ENCODE measurements at places on chromosomes 1 and 21.

- no peak for DNase-seq
Measured at GRCh38 chr1:164794356-164794755, 235.4 kb downstream of the PBX1 start.

DNA sequence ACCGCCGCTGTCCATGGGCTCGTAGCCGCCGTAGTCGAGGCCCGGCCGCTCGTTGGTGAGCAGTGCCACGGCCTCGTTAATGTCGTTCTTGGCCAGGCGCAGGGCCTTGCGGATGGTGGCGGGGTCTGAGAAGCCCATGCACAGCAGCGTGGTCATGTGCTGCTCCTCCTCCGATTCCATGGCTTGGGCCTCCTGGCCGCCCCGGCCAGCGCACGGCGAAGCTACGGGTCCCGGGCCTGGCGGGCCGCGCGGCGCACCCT, 300 bp downstream of the USP24 start:
- no peak for DNase-seq

DNA sequence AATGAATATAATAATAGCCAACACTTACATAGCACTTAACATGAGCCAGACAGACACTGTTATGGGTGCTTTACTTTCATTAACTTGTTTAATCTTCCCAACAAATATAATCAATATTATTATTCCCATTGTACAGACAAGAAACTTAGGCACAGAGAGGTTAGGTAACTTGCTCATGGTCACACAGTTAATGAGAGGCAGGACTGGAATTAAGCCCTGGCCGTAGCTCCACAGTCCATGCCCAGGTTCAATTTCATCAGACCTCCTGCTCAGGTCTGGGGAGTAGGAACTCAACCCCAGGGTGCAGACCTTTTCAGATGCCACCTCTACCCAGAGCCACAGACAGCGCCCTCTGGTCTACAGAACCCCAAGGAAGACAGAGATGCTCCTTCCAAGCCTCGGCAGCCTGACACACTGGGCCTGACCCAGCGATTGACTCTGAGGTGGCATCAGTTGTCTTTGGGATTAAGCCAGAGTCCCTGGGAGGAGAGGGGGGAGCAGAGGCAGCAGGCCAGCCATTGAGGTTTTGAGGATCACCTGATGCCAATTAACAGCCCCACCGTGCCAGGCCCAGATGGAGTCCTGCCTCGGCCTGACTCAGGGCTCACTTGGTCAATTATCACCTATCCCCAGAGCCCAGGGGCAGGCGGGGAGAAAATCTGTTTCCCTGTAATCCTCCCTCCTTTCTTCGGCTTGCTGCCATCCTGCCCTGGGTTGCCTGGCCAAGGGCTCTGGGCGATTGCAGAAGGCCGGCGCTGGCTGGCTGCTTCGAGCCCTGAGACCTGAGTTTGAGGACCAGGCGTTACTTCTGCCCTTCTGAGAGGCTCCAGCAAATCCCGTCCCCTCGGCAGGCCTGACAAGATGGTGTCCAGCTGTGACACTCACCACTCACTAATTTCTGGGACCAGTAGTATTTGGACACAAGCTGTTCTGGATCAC, 116.7 kb downstream of the LACTBL1 start:
- DNase-seq, result peak; percentile 82

DNA sequence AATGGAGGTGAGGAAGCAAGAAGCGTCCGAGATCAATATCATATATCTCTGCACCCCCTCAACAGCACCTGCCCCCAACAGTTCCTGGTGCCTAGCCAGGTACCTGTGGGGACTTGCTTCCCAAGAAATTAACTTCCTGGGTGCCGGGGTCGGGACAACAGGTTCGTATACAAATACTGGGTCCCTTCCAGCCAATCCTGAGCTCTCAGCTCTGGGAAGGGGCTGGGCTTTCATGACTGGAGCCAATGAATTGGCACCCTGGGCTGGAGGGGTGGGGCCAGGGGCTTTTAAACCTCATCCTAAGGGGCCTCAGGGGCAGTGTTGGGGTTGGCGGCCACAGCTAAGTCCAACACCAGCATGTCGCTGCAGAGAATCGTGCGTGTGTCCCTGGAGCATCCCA, at the start of gene PADI3:
TSS of gene PADI3 (plus strand) at position 318 of the 400 bp plus-strand sequence. CDS start at position 358, 40 bp downstream.
- no peak for DNase-seq

- no peak for DNase-seq
Measured at GRCh38 chr1:119091618-119092017, 48.8 kb downstream of the WARS2 start.

GRCh38 chr1:55957276-55957675, 622.1 kb downstream of the PLPP3 start:
- DNase-seq, result no peak

DNA sequence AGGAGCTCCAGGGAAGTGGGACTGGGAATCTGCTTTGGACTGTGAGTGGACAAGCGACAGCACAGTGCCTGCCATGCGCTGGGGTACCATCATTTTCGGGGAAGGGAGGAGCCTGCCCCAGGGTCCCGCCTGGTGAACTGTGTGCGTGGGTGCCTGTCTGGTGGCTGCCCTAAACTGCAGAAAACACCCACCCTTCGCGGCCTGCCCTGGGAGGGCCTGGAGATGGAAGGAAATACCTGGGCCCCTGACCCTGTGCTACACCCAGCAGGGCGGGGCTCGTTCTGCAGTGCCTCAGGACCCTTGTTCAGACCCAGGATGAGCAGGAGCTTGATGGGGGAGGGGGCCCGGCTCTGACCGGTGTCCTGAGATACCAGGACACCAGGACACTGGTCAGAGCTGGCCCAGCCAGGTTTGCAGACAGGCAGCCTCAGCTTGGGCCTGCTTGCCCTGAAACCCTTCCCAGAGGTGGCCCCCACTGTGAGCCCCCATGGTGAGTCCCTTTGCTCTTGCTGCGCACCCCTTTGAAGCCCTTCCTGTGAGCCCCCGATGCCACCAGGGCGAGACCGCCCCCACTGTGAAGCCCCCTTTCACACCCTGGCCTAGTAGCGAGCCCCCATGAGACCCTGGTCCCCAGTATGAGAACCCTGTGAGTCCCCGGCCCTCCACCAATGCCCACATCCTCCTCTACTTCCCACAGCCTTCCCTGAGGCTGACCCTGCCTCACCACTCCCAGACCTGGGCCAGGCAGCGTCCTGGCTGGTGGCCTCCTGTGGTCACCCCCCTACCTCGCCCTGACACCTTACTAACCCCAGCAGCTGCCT, 2.6 kb downstream of the GJC2 start:
- no peak for DNase-seq

- DNase-seq, result peak; percentile 99
Measured at GRCh38 chr1:33127001-33127823, 46.3 kb downstream of the AZIN2 start.

DNA sequence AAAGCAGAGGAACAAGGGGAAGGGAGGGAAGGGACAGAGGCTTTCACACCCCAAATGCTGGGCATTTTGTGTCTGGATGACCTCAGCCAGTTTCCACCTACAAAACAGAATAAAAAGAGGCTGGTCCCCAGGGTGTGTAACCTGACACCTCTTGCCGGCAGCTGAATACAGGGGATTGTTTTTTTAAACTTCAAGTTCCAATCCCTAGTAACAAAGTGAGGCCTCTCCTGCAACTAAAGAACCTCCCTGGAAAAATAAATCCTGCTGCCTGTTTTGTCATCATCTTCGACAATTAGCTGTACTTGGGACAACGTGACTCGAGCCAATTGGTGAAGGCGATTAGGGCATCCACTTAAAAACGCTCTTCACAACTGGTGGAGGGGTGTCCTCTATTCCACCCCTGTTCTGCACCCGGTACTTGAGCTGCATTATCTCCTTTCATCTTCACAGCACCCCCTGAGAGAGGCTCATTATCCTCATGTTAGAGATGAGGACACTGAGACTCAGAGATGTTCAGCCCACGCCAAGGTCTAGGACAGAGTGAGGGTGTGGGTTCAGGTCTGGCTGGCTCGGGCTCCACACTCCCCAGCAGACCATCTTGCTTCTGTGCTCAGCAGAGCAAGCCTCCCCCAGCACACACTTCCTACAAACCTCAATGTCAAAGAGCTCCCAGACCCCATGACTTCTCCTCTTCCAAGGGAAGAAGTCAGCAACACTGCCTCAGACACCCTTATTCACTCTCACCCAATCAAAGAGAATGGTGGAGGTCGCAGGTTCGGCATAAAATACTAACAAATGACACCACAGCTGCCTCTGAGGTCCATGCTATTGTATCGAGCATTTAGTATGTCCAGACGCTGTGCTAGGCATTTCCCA, 15.2 kb downstream of the ITPKB start:
- DNase-seq, result no peak

GRCh38 chr1:109350182-109350581, 43.4 kb upstream of the MYBPHL start:
- no peak for DNase-seq

GRCh38 chr1:9115351-9116205, 13.3 kb downstream of the GPR157 start:
- DNase-seq, result no peak

DNA sequence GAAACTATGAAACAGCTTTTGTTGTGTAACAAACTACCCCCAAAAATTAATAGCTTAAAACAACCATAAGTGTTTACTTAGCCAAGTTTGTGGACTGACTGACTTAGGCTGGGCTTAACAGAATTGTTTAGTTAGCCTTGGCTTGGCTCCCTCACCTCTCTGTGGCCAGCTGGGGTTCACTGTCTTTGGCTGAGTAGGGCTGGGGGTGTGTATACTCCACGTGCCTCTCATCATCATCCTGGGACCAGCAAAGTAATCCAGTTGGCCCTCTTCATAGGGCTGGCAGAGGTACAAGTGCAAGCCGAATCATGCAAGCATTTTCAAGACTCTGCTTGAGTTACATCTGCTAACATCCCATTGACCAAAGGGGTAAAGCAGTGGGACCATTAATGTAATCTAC, 252.3 kb downstream of the BRINP2 start:
- DNase-seq, result no peak

GRCh38 chr1:6474815-6475282, 8.9 kb upstream of the TNFRSF25 start:
- DNase-seq, result no peak

DNA sequence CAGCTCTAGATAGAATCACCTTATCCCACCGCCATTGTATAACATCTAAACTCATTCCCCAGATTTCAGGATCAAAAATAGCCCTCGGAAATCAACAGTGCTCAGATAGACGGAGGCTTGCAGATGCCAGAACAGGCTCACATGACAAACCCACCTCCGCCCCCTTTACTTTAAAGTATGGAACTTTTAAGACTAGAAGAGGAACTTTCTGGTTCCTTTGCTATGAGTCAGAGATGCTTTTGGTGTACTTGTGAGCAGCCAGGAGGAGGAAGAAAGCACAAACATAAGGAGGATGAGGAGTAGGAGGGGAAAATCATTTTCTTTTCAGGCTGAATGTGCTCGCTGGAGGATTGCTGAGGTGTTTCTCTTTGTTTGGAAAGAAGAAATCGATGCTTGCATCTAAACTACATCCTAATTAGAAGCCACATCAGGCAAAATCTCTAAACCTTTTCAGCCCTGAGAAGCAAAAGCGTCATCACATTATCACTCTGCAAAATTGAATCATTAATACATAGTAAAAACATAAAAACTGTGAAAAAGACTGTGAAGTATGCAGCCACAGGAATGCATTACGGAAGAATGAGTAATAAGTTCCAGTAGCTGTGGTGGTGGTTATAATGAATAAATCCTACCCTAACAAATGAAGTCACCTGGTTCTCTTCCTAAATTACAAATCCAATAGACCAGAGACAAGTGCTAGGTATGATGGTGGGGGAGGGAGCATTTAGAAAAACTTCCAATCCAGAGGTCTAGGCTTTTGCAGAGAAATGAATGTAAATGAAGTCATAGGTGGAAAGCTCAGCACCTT, 251.3 kb downstream of the KCNH1 start:
- no peak for DNase-seq

GRCh38 chr21:46018615-46019014, 37.0 kb downstream of the COL6A1 start:
- no peak for DNase-seq

DNA sequence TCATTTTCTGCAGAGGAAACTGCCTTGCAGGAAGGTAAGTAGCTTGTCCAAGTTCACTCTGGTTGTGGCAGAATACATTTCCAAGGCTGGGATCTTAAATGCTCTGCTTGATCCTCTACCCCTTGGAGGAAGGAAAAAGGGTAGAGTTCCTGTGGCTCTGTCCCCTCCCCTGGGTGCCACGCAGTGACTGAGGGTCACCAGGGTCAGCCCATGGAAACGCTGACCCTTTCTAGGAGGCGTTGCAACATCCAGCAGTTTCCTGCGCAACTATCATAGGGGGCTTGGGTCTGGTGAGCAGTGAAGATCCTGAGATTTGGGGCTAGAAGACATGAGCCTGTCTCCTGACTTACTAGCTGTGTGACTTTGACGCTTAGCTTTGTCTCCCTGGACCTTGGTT, 29.4 kb upstream of the EPS8L3 start:
- no peak for DNase-seq

GRCh38 chr21:45573452-45574035, 31.3 kb upstream of the SLC19A1 start:
- no peak for DNase-seq

- DNase-seq, result peak; percentile 8
Measured at GRCh38 chr1:11143907-11144306, 44.2 kb upstream of the EXOSC10 start.

GRCh38 chr1:48679859-48680258, 96.8 kb downstream of the BEND5 start:
- DNase-seq, result no peak

DNA sequence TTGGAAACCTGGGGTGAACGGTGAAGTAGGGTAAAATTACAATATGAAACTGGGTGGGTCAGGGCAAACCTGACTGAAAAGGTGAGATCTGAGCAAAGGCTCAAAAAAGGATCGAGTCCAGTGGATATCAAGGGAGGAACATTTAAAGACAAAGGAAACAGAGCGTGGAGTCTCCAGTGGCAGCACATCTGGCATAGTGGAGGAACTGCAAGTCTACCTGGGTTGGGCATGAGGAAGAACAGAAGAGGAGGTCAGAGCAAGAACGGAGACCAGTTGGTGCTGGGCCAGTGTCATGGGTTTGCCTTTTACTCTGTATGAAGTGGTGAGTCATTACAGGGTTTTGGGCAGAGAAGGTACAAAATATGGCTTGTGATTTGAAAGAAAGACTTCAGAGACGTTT, 163.7 kb downstream of the NTPCR start:
- DNase-seq, result no peak

DNA sequence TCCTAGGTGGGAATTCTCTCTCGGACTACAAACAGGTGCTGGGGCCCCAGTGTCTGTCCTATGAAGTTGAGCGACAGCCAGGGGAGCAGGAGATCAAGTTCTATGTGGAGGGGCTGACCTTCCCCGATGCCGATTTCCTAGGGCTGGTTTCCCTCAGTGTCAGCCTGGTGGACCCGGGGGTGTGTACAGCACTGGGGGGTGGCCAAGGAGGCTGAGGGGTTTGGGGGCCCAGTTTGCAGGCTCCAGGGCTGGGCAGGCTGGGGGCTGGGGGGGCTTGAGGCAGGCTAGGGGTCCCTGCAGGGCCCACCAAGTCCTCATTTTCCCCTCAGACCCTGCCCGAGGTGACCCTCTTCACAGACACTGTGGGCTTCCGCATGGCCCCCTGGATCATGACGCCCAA, 20.3 kb upstream of the PADI3 start:
- DNase-seq, result no peak

Measured in cerebellar nuclear complex (tissue), 1 donor.